ENCODE measurements at places on chromosomes 1 and 21.

- DNase-seq: no peak
Measured at GRCh38 chr1:6547301-6547700, 7.0 kb downstream of the NOL9 start.

DNA sequence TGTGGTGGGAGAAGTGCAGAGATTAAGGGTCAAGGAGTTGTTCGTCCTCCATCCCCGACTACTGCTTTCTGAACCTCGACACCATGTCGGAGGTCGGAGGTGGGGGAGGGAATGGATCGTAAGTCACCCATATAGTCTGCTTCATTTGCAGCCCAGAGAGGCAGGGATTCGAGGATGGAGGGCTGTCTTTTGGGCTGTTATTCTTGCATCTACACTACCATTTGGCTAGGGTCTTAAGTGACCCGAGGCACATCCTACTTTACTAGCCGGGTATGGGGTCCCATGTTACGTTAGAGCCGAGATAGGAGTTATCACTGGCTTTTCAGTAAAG lies 578 bp downstream of the USP21 start:
- DNase-seq: no peak

DNA sequence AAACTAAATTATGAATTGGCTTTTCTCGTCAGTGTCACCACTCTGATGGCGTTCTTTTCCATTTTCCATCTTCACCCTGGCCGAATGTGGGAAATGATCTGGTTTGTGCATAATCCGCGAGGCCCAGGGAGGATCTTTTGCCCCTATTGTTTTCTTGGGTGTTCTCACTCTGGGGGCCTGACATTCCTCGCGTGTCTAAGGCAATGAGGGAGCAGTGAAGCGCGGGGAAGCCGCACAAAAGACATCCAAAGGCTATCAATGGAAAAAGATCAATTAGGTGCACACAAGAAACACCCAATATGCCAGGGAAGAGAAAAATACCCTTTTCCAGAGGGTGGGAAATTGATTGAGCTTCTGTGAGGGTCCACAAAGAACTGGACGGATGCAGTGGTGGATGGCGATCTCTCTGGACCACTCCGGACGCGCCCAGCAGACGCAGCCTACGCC lies 941 bp upstream of the C1orf21 start:
- DNase-seq: no peak

DNA sequence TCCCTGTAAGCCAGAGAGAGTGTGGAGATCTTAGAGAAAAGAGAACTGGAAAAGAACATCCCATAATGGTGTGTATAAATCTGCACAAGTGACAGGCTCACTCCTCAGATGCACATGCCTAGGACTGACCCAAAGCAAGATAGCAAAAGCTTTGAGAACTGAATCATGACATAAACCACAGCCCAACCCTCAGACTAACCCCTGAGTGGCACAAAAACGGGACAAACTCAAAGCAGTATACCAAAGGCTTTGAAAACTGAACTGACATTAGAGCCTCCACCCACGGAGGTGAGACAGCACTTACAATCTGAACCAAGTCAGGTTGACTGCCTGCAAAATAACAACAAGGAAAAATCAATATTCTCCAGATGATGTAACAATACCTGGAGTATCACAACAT lies 70.8 kb downstream of the TIAM1 start:
- DNase-seq: no peak

DNA sequence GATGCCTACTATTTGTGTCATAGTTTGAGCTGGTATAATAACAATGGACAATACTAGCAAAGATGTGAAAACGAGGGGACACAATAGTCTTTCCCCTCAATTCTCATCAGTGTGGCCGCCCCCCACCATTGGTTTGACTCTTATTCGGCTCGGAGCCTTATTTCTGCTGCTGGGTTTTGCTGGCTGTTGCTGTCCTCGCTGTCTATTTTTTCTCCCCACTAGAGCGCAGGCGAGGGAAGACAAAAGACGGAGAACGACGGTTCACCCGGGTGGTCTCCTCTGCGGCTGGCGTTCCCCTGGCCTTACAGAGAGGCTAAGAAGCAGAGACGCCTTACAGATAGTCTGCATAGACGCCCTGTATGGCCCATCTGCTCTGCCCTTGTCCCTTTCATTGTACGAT lies 19.4 kb downstream of the CLIC6 start:
- DNase-seq: no peak

DNA sequence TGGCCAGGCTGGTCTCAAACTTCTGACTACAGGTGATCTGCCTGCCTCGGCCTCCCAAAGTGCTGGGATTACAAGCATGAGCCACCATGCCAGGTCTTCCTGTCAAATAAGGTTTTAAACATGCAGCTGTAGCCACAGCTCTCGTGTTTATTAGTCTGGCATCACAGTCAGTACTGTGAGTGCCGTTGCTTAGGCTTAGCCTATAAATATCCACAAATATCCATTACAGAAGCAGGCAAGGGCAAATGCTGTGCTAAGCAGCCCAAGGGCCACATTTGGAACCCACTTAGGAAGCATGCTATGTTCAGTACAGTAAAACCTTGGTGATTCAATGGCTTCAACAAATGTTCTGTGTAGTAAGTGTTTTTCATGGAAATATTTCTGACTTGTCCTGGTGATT lies 75.9 kb downstream of the KIF1B start:
- DNase-seq: no peak

DNA sequence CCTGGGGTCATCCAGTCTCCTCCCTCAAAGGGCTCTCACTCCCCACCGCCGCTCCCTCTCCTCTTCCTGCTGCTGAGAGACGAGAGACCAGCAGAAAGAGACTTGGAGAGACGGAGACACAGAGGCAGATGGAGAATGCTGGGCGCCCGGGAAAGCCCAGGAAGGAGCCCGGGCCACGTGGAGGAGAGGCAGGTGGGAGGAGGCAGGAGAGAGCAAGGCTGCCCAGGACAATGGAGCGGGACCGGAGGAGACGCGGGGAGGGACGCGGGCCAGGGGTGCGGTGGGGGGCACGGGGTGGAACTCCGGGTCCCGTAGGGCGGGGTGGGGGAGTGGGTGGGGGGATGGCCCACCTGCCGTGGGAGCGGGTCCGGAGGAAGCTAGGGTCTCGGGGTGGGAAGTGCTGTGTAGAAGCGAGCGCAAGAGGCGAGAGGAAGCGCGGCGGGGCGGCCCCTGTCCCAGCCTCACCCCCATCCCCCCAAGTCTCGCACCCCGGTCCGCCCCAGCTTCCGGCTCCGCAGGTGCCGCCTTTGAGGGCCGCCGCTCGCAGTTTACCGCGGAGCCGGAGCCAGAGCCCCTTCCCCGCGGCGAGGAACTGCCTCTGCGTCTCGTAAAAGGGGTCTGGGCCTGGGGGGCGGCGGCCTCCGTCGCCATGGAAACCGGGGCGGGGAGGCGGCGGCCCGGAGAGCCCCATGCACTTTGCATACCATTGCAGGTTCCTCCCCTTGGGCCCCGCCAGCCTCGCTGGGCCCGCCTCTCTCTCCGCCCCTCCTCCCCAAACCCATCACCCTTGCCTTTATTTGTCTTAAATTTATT lies 11.7 kb upstream of the EPHA2 start:
- no peak for DNase-seq

- DNase-seq: no peak
Measured at GRCh38 chr1:87278825-87279535, 49.7 kb upstream of the LMO4 start.

- DNase-seq: no peak
Measured at GRCh38 chr1:58799650-58800049, 15.8 kb upstream of the JUN start.

DNA sequence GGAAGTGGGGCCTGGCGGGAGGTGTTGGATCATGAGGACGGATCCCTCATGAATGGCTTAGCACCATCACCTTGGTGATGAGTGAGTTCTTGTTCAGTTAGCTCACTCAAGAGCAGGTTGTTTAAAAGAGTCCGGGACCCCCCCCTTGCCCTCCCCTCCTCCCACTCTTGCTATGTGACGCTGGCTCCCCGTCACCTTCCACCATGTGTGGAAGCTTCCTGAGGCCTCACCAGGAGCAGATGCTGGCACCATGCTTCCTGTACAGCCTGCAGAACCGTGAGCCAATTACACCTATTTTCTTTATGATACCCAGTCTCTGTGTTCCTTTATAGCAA lies 3.0 kb upstream of the SLC19A1 start:
- DNase-seq: no peak

- DNase-seq: no peak
Measured at GRCh38 chr1:29515170-29515955, 279.0 kb downstream of the PTPRU start.

GRCh38 chr1:20710469-20711284 lies 7.1 kb downstream of the KIF17 start:
- DNase-seq: no peak

DNA sequence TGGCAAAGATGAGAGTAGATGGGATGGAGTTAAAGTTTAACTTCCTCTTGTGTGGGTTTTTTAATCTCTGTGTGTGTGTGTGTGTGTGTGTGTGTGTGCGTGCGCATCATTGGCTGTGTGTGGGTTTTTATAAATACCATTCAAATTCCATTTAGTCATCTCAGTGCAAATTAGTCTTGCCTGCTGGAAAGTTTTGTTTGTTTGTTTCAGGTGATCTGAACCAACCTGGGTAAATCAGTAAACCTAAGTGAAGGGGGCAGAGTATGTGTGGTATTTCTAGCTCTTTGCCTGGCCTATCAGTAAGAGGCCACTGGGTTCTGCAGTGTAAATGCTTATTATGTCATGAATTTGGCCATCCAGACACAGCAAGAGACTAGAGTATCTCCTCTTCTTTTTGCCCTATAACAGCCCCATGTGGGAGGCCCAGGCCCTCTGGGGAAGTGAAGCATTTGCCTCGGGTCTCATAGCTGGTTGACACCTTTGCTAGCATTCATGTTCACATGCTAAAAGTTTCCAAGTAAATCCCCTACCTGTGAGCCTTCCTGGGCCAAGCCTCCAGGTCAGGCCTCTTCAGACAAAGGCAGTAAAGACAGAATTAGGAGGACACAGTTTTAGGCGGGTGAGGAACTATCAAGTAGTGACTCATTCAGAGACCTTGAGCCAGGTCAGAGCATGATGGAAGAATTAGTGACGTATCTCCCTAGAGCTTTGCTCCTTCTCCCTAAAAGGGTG lies 14.7 kb downstream of the INTS3 start:
- no peak for DNase-seq

DNA sequence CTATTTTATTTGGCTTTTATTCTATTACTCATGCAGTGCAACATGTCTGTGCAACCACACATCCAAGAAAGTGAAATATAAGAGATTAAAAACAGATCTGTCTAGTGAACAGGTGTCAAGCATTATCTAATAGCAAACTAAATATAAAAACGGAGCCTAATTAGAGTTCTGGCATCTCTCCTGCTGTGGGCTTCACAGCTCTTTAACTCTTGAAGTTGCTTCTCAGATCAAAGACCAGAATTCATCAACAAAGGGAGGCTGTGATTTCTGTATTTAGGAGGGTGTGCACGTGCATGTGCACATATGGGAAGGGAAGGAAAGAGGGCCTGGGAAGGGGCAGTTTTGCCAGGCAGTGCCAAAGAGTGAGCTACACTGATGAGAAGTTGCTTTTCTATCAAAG lies 81.0 kb downstream of the MIS18A start:
- no peak for DNase-seq

- no peak for DNase-seq
Measured at GRCh38 chr1:116325922-116326321, 47.1 kb upstream of the ATP1A1 start.

- no peak for DNase-seq
Measured at GRCh38 chr1:29603622-29604021, 367.3 kb downstream of the PTPRU start.

DNA sequence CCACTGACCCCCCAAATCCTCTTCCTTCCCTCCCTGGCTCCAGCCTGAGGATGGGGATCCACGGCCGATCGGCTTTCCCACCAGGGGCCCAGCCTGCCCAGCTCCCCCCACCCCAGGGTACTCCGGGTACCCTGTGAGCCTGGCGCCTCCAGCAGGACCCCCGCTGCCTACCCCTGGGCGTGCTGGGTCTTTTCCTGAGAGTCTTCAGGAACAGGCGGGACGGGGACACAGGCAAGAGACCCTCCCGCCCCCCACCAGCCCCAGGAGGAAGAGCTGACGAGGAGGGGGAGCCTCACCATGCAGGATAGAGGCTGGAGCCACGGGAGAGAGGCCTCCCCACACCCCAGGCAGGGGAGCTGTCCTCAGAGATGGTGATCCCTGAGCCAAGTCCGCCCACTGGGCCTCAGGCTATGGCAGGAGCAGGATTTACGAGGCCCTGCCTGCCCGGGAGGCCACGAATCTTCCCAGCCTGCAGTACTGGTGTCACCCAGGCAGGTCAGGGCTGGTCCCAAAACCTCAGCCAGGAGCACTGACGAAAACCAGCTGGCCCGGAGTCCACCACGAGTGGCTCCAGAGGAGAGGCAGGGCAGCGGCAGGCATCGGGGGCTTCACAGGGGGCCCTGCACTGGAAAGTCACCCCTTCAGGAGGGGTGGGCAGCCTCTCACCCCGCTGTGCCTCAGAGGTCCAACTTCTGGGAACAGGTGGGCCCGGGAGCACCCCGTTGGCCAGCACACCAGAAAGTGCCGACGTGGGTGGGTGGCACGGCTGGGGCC lies 58.0 kb downstream of the MEGF6 start:
- DNase-seq: no peak

GRCh38 chr1:223486366-223486765 lies 93.2 kb downstream of the CCDC185 start:
- no peak for DNase-seq

DNA sequence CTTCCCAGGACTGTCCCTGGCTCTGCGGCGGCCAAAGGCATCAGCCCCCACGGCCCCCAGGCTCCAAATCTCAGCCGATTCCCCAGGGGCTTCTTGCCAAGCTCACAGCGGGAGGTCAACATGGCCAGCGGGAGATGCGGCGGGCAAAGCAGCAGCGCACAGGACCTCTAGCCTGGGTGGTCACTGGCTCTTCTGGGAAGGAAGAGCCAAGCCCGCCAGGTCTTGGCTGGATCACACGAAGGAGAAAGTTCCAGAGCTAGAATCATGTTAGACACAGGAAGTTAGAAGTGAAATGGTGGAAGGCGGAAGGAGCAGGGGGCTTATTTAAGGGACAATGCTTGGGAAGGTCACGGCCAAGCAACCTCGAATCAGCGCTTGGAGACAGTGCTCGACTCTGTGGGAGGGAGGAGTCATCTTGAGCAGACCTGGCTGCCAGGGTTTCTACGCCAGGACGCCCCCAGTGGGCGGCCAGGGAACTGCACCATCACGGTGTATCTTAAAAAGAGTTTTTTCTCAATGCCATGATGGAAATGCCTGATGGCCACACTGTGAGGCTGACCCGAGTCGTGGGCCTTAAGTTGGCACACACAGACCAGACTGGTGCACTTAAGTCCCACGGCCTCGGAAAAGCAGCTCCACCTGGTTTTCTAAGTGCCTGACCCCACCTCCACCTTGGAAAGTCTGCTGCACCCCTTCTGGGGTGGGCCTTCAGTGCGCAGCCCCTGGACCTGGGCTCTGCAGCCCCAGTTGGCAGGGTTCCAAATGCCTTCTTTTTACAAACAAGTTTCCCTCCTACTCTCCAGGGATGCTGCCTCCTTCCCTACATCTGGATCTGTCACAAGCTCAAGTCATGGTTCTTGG lies 29.3 kb downstream of the SLC66A1 start:
- no peak for DNase-seq

GRCh38 chr21:37886120-37886519 lies 30.1 kb downstream of the KCNJ6 start:
- DNase-seq: no peak

DNA sequence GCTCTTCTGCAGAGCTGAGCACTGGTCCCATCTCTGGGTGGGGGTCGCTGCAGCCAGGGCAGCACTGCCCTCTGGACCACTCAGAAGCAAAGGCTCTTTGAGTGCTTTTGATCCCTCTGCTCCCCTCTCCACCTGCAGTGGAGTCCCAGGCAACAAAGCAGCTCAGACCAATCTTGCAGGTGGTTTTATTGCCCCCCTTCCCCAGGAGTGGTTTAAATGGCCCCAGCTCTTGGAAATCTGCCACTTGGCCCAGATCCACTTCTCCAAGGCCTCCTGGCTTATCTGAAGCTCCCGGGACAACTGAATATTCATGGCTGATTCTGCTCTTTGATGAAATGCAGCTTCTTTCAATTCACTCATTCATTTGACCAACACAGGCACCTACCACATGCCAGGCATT lies 2.7 kb downstream of the STUM start:
- DNase-seq: no peak

All from GF-D8 (cell line).